ENCODE measurements at places on chromosomes 2 and 18.

- DNase-seq, result no peak
Measured at GRCh38 chr2:158305501-158305900, 151.1 kb downstream of the CCDC148 start.

GRCh38 chr2:6358985-6359384 is 506.7 kb downstream of the CMPK2 start:
- DNase-seq, result no peak

- DNase-seq, result no peak
Measured at GRCh38 chr2:39933196-39933595, 154.1 kb upstream of the THUMPD2 start.

DNA sequence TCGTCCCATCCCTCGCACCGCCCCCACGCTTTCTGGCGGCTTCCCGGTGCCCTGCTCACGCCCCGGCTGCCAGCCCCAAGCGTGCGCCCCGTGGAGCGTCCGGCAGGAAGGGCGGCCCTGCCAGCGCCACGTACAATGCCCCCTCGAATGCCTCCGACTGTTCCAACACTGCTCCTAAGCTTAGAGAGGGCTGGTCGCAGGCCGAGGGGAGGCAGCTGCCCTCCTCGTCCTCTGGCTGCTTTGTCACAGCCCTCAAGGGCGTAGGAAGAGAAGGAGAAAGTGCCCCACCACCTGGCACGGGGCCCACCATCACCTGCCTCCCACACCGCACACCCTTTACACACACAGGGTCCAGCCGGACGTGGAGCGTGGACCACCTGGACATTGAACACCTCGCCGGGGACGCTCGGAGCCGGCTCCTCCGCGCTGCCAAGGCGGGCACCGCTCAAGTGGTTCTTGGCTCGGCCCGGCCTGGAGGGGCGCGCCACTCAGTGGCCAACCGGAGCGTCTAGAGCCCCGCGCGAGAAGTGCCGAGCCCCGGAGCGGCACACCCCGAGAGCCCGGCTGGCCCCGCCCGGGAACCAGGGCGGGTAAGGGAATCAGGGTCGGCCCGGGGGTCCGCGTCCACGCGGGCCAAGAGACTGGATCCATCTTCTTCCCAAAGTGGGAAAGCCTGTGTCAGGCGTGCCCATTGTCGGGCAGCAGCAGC is 830 bp downstream of the DNER start:
- DNase-seq, result no peak
